ENCODE measurements at places on chromosomes 13 and 19.

DNA sequence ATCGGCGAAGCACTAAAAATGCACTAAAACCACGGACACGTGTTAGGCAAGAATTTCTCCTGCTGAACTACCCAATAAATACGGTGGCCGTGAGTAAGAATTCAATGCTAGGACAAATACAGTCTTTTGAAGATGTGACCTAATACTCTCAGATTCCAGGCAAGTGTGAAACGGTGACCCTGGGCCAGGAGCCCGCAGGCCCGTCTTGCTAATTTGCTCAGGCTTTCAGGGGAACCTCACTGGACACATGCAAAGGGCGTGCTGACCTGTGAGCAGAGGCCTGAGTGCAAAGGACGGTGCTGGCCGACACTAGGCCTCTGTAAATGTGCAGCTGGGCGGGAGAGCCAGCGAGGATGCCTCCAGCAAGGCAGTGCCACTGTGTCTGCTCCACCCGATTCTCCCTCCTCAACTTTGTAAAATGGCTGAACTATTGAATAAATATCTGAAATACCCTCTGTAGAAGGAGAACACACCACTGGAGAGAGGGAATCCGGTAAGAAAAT lies 70.1 kb downstream of the STK24 start:
- no peak for DNase-seq

GRCh38 chr13:106500445-106500844 lies 35.0 kb downstream of the EFNB2 start:
- no peak for DNase-seq

DNA sequence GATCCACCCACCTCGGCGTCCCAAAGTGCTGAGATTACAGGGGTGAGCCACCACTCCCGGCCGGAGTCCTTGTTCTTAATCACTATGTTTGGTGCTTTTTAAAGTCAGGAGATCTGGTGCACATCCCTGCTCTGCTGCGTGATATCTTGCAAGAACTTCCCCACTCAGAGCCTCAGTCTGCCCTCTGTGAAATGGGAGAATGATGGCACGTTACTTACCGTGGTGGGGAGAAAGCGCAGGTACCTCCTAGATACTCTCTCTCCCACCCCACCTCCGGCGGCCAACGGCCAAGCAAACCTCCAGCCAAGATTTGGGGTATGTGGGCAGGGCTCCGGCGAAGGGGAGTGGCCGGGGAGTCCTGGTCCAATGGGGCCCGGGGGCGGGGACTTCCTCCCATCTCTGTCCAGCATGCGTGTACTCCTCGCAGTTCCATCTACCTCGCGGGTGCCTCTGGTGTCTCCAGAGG lies at the start of gene RYR1:
Gene RYR1, plus strand, starts transcription at position 424 of the 466 bp plus-strand sequence. CDS start 139 bp downstream, outside the sequence.
- no peak for DNase-seq

DNA sequence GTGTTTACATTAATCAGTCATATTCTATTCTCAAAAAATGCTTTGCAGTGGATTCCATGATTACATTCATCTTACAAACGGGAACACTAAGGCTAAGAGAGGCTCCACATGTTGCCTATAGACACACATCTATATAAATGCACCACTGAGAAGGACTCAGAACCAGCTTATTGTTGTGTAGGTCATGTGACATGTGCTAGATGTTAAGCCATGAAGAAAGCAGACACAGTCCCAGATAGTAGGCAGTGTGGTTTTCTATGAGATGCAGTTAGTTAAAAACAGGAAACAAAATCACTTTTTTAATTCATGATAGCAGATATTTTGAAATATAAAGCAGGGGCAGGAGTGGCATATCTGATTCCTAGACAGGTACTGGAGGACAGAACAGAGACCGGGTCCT lies 10.7 kb downstream of the SIGLEC6 start:
- no peak for DNase-seq

- no peak for DNase-seq
Observed at GRCh38 chr13:103605546-103606326, 539.5 kb upstream of the SLC10A2 start.

GRCh38 chr19:2491130-2491801 lies 15.3 kb downstream of the GADD45B start:
- no peak for DNase-seq

GRCh38 chr19:5933391-5934068 lies 19.5 kb downstream of the CAPS start:
- no peak for DNase-seq

- DNase-seq, result no peak
Observed at GRCh38 chr19:50500060-50500752, 10.8 kb downstream of the JOSD2 start.

DNA sequence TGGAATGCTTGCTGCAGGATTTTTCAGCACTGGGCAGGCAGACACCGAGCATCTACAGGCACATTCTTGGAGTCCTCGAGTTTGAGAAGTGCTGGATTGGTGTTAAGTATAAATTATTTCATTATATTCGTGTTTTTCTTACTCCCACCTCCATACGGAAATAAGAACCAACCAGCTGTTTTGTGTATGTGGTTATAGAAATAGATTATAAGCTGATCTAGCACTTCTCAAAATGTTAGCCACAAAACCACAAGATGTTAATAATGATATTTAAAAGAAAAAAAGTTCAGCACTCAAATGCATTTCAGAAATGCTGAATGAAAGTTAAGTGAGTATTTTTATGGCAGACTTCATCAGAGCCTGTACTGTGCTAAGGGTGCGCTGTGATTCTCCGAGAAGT lies 24.0 kb upstream of the TEX29 start:
- no peak for DNase-seq

DNA sequence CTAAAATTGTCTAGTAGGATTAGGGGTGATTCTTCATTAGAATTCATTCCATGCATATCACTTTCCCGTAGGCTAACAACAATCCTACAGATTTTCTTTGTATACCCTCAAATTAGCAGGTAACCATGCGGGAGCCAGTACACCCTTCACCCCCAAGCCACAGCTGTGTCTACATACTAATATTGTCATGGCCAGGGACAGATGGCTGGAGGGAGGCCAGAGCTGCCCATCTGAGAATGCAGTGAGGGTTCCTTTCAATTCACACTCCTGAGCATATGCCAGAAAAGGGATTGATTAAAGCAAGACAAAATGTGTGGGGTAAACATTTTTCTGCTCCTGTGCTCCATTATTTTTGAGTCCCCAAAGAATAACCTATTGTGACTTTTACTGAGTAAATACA lies 68.9 kb downstream of the FREM2 start:
- no peak for DNase-seq

GRCh38 chr19:6616011-6616410 lies 25.1 kb upstream of the CD70 start:
- DNase-seq, result no peak

DNA sequence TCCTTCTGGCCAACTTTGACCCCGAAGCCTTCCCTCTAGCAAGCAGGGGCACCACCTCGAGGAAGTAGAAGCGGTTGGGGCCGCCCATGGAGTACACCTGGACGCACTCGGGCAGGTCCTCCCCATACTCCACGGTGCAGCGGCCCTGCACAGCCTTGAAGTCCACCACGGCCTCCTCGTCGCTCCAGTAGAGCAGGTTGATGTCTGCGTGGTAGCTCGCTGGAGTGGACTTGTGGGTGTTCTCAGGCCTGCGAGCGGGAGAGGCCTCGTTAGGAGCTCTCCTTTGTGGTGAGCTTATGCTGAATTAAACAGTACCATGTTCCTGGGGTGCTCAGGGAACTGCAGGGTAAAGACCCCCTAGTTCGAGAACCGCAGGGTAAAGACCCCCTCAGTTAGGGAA lies 22.3 kb upstream of the EIF3G start:
- DNase-seq, result no peak

- no peak for DNase-seq
Observed at GRCh38 chr13:39108783-39109182, 70.5 kb downstream of the NHLRC3 start.

GRCh38 chr19:3124630-3125029 lies 11.2 kb upstream of the GNA15 start:
- DNase-seq, result no peak

- DNase-seq, result no peak
Observed at GRCh38 chr19:15154002-15154612, 46.7 kb downstream of the NOTCH3 start.

DNA sequence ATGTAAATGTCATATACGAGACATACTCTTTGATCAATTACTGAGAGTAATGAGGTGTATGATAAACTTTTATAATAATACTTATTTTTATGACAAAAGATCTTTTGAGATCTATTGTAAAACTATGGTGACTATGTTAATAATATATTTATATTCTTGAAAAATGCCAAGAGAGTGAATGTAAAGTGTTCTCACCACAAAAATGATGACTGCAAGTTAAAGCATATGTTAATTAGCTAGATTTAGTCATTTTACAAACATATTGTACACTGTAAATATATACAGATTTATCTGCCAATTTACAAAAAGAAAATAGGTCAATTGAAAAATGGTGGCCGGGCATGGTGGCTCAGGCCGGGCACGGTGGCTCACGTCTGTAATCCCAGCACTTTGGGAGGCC lies 81.0 kb downstream of the GPC6 start:
- DNase-seq, result no peak

GRCh38 chr13:69600811-69601210 lies 506.8 kb upstream of the ATXN8OS start:
- DNase-seq, result no peak

GRCh38 chr13:112446347-112446861 lies 70.2 kb downstream of the SPACA7 start:
- DNase-seq, result no peak

DNA sequence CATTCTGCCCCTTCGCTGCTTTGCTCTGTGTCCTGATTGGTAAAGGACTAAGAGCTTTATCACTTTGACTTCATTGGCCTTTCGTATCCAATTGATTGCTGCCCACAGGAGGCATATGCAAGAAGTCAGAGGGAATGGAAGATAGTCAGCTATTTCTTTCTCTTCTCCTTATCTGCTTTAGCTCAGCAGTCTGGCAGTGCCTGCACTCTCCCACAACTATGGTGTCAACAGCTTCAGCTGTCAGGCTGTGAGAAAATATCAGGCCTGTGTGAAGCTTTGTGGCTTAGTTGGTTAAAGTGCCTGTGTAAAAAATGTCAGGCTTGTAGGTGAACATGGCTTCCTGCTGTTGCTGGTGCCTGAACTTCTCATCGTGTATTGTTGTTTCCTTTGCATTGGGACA lies 243.0 kb downstream of the PCDH17 start:
- no peak for DNase-seq

- DNase-seq, result no peak
Observed at GRCh38 chr19:2549701-2550191, 73.8 kb downstream of the GADD45B start.

DNA sequence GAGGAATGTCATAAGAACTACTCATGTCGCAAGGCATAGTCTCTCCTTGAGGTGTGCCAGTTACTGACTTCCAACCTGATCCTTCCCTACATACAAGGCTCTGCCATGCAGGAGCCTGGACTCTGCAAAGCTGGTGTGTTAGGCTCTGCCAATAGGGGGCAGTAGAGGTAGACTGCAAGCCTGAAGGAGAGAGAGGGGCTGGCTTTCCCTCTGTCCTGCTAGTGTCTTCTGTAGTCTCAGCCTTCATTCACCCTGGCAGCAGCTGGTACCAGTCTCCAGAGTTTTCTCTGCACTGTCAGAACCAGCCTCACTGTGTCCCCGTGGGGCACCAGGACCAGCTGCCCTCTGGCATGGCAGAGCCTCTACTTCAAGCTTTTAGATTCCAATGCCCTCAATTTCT lies 14.5 kb downstream of the SHISA2 start:
- no peak for DNase-seq

- no peak for DNase-seq
Observed at GRCh38 chr13:51995677-51996551, 15.3 kb downstream of the ATP7B start.

- no peak for DNase-seq
Observed at GRCh38 chr13:31747966-31748365, 8.6 kb downstream of the RXFP2 start.

DNA sequence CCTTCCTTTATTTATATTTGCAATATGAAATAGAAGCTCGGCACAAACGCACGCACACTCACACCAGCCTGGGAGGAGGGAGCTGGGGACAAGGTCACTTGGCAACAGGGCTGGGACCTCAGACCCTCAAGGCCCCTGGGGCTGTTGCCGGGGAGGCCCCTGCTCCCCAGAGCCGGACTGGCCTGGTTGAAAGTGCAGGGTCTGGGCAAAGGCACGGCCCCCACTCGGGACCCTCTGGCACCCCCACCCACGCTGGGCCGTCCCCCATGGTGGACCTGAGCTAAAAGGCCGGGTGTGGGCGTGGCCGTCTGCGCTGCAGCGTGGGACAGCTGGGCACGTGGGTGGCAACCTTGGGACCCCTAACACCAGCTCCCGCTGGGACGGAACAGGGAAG lies 1.2 kb upstream of the TMEM86B start:
- DNase-seq, result no peak

- no peak for DNase-seq
Observed at GRCh38 chr13:47415048-47415447, 518.2 kb upstream of the HTR2A start.

- DNase-seq, result no peak
Observed at GRCh38 chr19:34655651-34656050, 21.3 kb downstream of the SCGB2B2 start.

GRCh38 chr19:18340990-18341868 lies 831 bp downstream of the PGPEP1 start:
- DNase-seq, result no peak

- no peak for DNase-seq
Observed at GRCh38 chr19:45791744-45792469, 738 bp downstream of the DMWD start.

DNA sequence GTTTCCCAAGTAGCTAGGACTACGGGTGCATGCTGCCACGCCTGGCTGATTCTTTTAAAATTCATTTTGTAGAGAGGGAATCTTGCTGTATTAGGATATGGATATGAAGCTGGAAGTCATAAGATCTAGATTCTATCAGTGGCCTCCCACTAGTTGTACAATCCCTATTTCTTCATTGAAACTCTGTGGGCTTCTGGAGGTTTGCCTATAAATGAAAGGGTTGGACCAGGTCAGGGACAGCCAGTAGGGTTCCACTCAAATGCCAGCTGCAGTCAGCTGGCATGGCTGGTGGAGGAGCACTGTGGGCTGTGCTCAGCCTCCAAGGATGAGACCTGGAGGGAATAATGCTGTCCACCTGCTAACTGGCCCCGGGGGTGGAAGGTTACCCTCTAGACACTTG lies 110.2 kb upstream of the GJB6 start:
- DNase-seq, result no peak

DNA sequence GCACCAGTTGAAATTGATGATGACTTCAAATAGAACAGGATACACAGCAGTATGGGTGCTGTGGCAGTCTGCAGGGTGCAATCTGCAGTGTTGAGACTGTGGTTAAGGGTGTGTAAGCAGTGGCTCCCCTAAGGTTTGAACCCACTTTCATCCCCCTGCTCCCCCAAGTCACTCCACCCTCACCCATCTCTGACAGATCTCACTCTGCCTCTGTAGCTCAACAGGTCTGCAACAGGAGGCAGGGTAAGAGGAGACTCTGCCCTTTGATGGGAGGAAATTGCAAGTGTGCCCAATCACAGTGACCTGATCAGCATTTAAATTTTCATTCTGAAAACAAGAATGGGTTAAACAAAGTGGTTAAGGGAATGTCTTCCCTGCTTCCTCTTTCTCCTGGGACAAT lies 92.4 kb downstream of the DCT start:
- no peak for DNase-seq
